NT2/D1 (cell line): ENCODE measurements at places on chromosomes 3 and 15.

- DNase-seq: no peak
Measured at GRCh38 chr3:111362381-111363009, 179.5 kb upstream of the CD96 start.

GRCh38 chr3:128922804-128923459 lies 43.5 kb downstream of the ACAD9 start:
- DNase-seq: no peak

DNA sequence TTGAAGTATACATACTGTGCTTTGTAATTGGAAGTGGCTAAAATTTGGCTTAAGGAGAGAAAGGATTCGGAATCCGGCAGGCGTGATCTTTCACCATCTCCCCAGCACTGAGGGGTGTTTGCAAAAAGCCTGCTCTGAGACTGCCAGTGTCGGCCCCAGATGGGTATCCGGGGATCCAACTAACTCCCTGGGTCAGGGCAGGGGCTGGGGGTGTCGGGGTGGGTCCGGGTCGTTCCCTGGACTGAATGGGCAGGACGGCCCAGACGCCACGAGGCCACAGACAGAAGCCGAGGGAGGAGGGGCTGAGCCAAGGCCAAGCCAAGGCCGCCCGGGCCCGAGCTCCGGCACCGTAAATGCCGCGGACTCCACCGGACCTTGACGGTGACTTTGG lies 349 bp downstream of the PPIB start:
- no peak for DNase-seq

DNA sequence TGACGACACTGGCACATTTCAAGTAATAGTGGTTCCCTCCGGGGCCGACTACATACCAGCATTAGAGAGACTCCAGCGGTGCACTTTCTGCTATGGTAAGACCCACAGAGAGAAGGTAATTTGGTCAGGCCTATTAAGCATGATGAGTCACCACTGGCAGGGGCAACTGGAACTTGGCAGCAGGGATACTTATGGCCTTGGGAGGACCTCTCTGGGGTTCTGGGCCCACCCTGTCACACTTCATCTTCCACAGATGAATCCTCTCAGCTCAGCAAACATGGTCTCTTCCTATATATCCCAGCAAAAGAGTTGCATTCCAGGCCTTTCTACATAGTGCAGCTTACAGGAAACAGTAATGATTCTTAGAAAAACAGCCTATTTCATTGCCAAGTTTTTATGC lies 88.0 kb downstream of the PIK3R4 start:
- no peak for DNase-seq

- DNase-seq: no peak
Measured at GRCh38 chr3:46321461-46322104, 32.3 kb upstream of the CCR2 start.

- no peak for DNase-seq
Measured at GRCh38 chr3:59316688-59317275, 267.0 kb upstream of the CFAP20DC start.

DNA sequence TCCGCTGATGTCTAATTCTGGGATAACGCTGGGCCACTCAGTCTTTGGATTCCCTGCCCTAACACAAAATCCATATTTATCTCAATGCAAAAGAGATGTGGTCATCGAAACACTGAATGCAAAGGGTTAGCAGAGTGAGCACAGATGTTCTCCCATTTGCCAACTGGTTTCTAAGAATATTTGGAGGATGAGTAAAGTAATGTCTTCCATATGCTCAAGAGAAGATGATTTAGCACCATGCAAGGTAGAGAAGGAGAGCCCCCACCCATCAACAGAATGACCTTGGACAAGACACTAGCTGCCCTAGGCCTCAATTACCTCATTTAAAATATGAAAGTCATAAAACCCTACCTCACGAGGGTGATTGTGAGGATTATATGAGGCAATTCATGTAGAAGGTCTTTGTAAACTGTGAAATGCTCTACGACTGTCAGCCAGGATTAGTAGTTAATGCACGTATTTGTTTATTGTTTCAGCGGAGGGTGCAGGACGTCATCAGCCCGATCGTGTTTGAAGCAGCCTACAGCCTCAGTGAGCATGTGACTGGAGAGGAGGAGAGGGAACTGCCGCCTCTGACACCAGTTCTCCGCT lies 232.9 kb upstream of the CTDSPL start:
- DNase-seq: no peak

DNA sequence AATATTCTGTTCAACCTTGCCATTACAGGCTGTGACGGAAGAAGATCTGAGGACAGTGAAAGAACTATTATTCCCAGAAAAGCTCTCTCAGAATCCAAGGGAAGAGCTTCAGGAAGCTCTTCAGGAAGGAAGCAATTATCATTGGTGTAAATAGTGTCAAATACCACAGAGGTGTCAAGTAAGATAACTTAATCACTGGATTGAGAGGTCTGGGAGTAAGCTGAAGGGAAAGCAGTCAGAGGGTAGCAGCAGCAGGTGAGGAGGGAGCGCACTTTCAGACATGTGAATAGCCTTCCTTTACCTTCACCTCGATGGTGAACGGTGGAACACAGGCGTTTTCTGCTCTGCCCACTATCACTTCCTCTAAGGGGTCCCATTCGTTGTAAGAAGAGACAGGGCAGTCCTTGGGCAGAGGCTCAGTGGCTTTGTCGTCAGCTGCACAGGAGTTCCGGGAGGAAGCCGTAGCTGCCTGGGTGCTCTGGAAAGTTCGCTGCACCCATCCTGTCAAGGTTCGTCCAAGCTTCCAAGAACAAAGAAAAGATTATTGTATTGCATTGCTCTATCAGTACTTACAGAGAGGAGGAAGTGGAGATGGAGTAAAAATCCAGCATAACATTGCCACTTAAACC lies 1.9 kb downstream of the GATM start:
- no peak for DNase-seq

DNA sequence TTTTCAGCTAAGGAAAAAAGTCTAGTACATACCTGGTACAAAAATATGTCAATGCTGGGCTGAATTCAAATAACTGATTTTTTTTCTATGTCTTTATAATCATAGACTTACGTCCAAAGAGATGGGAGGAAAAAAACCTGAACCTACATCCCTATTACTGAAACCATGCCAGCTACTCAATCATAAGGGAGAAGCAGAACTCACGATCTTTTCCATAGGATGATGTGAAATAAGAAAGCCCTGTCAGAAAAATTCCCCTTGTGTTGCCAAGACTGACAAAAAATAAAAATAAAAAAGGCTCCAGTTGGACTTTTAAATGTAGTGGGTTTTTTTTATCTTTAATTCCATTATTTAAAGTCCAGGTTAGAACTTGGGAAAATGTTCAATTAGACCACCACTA lies 3.3 kb downstream of the MSL2 start:
- DNase-seq: no peak

DNA sequence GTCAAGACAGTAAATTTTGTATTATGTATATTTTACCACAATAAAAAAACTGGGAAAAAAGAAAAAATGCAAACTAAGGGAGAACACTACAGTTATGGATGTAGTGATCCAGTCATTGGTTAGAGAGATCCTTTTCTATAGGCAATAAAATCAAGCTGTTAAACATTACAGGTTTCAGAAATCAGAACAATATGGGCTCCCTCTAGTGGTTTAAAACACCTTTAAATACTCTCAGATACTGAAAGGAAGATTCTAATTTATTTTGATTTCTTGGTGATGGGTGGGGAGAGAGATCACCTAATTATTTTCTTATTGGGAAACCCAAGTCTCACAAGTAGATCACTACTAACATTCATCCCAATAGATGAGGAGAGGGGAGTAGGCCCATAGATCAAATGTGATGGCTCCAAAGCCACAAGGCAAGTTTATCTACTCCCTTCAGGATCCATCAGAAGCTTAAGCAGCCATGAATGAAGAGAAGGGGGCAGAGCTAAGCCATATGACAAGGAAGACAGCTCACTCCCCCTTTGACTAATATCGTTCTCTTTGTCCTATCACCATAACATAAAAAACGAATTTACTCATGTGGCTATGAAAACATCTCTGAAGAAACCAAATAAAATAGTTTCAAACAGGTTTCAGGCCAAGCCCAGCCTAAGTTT lies 118.6 kb downstream of the ANO10 start:
- DNase-seq: no peak

DNA sequence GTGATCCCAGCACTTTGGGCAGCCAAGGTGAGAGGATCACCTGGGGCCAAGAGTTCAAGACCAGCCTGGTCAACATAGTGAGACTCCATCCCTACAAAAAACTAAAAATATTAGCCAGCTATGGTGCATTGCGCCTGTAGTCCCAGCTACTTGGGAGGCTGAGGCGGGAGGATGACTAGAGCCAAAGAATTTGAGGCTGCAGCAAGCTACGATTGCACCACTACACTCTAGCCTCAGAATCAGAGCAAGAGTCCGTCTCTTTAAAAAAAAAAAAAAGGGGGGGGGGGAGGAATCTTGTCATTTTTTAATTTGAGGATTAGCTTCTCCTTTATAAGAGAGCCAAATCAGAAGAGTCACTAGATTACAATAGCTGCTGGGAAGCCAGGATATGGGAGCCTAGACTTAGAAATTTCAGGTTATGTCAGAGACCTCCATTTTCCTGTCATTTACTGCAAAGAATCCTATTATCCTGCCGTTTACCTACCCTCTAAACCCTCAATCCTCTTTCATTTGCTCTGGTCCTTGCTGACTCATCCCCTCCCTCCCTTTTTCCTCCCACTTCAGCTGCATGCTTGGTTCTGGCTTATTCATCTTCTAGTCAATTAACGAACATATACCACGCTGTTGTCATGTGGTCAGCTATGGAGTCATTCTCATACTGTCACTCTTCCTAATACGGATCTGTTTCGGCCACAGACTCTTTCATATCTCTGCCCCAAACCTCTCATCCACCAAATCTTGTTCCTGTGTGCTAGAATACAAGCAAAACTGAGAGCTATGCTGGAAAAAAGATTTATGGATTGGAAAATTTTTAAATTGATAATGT lies 83.8 kb upstream of the PPIB start:
- DNase-seq: peak; percentile 35

- peak; percentile 89 for DNase-seq
Measured at GRCh38 chr15:72319985-72320671, at the start of gene CELF6. Gene CELF6, minus strand, starts transcription at chr15:72320157. Its CDS starts 283 bp downstream, at chr15:72319874.

- no peak for DNase-seq
Measured at GRCh38 chr3:187012609-187013051, 82.3 kb downstream of the ST6GAL1 start.

DNA sequence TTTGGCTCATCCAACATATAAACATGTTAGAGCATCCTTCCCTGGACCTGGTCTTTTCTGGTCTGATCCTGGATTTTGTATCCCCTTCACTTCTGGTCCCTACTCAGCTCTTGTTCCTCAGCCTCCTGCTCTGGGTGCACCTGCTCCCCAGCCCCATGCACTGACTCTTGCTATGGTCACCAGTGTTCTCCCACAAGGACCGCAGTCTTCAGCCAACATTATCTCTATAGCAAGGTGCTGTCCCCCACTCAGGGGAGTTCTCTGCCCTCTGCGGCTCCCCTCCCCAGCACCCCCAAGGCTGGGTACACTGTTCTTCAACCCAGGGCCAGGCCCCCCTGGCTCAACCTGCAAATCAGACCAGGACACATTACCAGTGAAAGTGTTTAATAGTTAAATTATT lies 80.2 kb downstream of the SEC22A start:
- DNase-seq: no peak

GRCh38 chr3:9194509-9195184 lies 54.8 kb downstream of the SRGAP3 start:
- no peak for DNase-seq

GRCh38 chr3:67291287-67292252 lies 293.5 kb downstream of the KBTBD8 start:
- no peak for DNase-seq

GRCh38 chr3:52923963-52924362 lies 26.6 kb upstream of the STIMATE start:
- DNase-seq: no peak

DNA sequence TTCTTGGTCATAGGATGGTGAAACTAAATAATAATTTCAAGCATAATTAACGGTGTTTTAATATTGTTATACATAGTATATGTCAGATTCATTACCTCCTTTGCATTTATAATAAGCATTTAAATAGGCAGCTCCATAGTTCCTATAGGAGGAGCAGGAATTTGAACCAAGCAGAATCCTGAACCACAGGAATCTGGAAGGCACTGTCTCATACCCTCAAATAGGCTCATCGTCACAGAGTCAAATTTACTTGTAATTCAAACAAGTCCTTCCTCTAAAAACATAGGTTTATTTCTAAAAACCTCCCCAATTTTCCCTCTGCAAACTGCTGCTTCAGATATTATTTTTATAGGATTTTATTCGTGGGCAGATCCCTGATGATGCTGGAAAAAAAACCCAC lies 376.3 kb upstream of the ARHGEF26 start:
- DNase-seq: no peak

DNA sequence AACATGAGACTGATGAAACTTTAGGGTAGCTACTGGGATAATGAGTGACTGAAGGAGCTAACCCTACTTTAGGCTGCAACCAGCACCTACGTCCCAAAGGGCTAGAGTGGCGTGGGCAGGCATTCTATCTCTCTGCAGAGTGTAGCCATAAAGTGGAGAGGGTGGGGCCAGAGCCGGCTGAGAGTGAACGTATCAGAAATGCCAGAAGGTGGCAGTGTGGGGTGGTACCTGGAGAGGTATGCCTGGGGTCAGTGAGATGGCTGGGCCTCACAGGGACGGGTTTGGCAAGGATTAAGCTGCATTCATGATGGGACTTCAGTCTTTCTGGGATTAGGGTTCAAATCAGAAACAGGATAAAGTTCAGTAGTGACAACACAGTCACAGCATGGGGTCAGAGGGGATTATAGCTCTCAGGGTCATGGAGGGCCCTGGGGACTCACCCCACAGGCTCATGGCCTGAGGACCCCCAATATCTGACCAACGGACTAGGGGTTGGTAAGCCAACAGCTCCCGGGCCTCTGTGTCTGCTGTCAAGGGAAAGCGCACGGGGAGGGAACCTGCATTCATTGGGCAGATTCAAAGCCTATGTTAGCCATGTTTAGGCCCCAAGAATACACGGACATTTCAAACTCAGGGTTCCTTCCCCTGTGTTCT lies 86.5 kb upstream of the FOXB1 start:
- DNase-seq: peak; percentile 72

DNA sequence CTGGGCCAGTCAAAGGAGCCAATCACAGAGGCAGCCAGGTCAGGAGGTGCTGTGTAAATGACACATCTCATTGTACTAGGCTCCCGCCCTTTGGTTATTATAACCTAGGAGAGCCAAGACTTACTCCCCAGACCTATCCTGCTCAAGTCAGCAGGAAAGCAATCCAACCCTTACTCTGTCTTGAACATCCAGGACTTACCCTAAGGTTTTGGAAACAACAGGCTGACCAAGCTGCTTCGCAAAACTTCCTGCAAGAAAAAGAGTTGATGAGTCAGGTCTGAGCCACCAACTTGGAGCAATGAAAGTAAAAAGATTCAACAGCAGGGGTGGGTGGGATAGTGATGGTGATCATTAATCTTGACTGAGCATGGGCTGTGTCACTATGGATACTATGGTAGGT lies 144.4 kb downstream of the MYLK start:
- DNase-seq: no peak

- DNase-seq: no peak
Measured at GRCh38 chr15:67178569-67179210, 75.8 kb downstream of the AAGAB start.

- DNase-seq: peak; percentile 47
Measured at GRCh38 chr3:157354722-157355121, 81.9 kb upstream of the PTX3 start.

- DNase-seq: no peak
Measured at GRCh38 chr3:8486936-8487335, 14.7 kb upstream of the LMCD1 start.

- DNase-seq: no peak
Measured at GRCh38 chr3:16088496-16088895, 86.0 kb upstream of the GALNT15 start.

GRCh38 chr3:47848599-47849117 lies 45.7 kb downstream of the DHX30 start:
- no peak for DNase-seq

GRCh38 chr3:152089528-152089927 lies 179.2 kb upstream of the MBNL1 start:
- no peak for DNase-seq
